Left renal cortex interstitium (tissue), 4 donors: ENCODE measurements at places on chromosomes 2 and 18.

DNA sequence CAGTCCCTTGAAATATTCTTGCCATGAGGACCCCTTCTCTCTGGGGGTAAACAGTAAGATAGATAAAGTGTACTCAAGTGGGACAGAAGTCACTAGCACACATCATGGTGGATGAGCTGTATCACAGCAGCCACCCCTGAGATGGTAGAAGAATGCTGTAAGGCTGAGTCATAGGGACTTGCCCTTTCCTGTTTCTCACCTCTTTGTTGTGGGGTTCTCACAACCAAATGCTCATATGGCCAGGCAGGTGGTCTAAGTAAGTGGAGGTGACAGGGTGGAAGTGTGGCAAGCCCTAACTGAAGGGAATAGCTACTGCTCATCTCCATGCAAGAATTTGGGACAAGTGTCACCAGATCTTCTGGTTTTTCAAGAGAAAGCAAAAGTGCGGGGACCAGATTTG lies 202.7 kb upstream of the SLC14A2 start:
- DNase-seq = no peak

DNA sequence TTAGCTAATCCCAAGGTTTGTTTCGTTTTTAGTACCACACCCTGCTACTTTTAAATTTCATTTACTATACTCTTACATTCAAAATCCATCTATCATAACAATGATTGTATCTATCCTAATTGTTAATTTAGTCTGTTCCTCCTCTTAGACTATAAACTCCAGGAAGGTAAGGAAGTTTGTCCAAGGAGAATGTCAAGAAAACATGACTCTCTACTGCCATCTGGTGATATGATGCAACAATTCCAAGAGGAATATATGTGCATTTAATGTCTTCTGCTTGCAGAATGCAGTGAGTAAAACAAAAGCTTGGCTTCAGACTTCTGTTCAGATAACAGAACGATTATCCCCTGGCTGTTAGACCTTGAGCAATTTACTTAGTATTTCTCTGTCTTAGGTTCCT lies 1267.1 kb downstream of the LRP1B start:
- DNase-seq = peak; percentile 41

GRCh38 chr2:20666005-20666303 lies 990 bp upstream of the GDF7 start:
- no peak for DNase-seq

DNA sequence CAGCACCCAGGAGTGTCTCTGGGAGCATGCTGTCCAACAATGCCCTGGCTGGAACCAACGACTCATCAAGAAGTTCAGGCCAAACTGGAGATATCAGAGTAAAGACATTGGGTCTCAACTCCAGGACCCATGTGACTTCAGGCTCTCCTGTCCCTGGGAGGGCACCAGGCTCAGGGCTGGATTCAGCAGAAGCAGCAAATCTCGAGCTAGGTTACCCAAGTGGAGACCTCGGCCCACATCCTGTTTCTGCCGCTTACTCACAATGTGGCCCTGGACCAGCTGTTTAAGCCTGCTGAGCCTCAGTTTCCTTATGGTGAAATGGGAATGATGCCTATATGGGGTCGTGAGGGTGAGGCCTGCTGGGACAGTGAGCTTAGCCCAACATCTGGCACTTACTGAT lies 9.3 kb upstream of the OTOF start:
- no peak for DNase-seq

- no peak for DNase-seq
Observed at GRCh38 chr18:58714259-58714658, 43.0 kb downstream of the MALT1 start.

- DNase-seq = no peak
Observed at GRCh38 chr2:165674780-165675179, 119.3 kb downstream of the GALNT3 start.
